ENCODE measurements at places on chromosomes 2 and 18.

DNA sequence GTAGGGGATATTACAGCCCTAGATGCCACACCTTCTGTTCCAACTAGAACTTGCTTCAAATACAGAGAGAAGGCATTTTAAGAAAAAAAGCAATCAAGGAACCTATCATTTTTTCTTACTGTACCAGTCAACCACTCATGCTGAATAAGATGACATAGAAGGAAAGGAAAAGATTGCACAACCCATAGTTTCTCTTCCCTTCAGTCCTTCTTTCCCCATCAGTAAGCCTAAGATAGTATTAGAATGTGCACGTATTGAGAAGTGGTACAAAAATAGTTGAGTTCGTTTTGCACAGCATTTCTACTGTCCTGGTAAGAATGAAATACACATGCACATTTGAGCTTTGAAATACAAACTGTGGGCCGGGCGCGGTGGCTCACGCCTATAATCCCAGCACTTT, 27.0 kb upstream of the HK2 start:
- no peak for DNase-seq

DNA sequence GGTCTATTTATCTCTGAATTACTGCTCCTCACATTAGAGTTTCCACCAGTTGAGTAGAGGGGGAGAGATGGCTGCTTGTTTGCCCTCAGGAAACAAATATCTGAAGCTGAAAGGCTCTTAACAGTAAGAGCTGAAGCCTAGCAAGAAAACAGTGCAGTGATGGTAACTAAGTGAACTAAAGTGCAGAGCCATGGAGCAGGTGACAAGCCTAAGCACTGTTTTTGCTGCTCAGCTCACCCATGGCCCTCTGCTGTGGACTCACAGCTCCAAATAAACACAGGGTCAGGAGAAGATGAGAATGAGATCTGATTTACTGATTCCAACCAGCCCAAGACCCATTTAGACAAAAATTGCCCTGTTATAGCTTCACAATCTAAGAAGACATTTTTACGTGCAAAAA, 118.4 kb downstream of the ETAA1 start:
- DNase-seq: no peak

DNA sequence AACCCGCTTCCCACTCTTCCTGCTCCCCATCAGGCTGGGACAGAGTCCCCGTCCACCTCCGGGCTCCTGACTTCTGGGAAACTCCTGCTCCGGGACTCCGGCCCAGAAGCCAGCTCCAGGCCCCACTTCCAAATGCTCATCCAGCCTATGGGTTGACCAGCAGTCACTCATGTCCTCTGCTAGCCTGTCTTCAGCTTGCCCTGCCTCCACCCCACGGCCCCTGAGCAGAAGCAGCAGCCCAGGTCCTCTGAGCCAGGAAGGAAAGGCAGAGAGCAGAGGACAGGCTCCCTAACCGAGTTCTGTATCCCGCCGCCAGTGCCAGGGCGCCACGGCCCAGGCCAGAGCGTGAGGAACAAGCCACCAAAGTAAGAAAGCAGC, 86.4 kb upstream of the ID2 start:
- DNase-seq: no peak

- DNase-seq: no peak
These were observed 215.5 kb upstream of the EPHA4 start for GRCh38 chr2:221787561-221787960.

DNA sequence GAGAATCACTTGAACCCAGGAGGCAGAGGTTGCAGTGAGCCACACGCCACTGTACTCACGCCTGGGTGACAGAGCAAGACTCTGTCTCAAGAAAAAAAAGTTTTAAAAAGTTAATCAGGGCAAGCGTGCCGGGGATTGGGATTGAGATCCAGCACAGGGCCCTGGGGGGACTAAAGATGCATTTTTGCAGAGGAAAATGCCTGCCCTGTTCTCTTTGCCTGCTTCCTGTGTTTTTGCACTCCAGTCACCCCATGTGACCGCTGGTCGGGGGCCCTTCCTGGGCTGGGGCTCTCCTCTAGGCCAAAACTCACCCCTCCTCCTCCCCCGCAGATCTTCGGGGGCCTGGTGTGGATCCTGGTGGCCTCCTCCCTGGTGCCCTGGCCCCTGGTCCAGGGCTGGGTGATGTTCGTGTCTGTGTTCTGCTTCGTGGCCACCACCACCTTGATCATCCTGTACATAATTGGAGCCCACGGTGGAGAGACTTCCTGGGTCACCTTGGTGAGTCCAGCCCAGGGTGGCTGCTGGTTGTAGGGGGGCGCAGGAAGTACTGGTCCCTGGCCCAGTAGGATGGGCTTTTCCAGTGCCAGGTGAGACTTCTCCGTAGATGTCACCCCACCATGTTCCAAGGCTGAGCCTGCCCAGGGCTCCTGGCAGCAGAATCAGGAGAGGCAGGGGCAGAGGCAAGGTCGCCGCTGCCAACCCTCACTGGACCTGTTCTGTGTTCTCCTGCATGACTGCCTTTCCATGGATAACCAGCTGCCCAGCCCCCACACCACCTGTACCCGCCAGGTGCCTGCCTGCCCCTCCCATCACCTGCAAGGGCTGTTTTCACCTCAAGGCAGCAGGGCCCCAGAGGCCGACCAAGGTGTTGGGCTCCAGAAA, 22.4 kb downstream of the MAL start:
- DNase-seq: no peak

DNA sequence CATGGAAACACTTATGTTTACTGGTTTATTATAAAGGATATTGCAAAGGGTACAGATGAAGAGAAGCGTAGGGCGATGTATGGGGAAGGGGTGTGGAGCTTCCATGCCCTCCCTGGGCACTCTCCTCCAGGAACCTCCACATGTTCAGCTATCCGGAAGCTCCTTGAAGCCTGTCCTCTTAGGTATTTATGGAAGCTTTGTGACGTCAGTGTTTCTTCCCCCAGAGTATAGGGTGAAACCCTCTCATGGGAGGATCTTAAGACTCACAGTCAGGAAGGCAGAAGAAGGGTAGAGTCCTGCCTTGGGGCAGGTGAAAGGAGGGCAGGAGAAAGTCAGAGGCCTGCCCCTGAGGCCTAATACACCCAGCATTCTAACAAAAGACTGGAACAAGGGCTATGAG, 61.3 kb upstream of the CREB1 start:
- DNase-seq: no peak

DNA sequence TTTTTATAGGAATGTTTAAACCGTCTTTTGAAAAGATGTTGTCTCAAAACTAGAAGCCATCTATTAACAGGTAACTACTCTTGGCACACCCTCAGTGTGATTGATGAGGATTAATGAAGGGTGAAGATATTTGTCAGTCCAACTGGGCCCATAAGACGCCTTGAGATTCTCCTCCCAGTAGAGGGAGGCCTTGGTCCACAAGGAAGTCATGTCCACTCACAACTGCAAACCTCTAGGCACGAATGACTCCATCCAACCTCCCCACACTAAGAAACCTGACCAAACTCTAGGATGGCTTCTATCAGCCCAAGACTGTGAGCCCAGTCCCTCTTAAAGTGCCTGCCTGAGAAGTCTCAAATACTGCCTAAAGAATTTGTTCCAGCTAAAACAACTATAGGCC, 19.2 kb upstream of the GRP start:
- DNase-seq: no peak

- no peak for DNase-seq
These were observed 87.1 kb upstream of the LYPD1 start for GRCh38 chr2:132757002-132757589.

GRCh38 chr18:65429601-65430000, 321.2 kb upstream of the CDH7 start:
- DNase-seq: no peak

GRCh38 chr18:4068552-4069158, 386.5 kb downstream of the DLGAP1 start:
- DNase-seq: peak; percentile 40

- DNase-seq: no peak
These were observed 809.0 kb downstream of the BCL11A start for GRCh38 chr2:59744436-59744835.
